ENCODE measurements at places on chromosomes 4 and X.
A peak's percentile ranks its signal among the peaks of the same experiment; 100 is the strongest.

DNA sequence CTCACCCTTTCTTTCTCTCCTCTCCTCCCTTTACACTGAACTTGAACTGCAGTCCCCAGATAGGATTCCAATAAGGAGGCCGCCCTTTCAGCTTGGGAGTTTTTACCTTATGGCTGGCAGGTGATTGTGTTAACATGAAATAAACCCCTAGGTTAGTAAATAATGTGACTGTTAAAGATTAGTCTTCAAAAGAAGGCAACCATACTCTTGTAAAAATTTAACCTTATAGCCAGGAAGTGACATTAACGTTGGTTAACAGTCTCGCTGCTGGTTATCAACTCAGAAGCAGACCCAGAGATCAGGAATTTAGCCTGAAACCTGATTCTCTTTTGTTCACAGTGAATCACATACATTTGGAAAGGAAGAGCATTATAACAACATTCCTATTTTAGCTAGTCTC, 15.2 kb downstream of the FHDC1 start:
- DNase-seq = no peak

- DNase-seq = no peak
Observed at GRCh38 chr4:30341731-30342130, 378.4 kb upstream of the PCDH7 start.

DNA sequence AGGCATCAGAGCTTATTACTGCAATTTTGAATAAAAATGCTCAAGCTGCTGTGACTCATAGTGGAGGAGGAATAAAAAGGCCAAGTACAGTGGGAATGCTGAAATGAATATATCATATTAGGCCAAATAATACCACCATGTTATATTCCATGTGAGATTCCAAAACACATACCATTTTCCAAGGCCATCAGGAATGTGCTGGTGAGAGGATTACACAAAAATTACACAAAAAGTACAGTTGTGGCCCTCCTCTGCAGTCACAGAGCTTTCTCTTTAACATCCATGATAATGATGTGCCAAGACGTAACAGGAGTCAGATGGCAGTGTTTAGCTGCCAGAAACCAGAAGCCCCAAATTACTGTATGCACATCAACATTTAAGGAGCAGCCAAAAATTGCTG, 153.5 kb downstream of the PCDH18 start:
- no peak for DNase-seq

DNA sequence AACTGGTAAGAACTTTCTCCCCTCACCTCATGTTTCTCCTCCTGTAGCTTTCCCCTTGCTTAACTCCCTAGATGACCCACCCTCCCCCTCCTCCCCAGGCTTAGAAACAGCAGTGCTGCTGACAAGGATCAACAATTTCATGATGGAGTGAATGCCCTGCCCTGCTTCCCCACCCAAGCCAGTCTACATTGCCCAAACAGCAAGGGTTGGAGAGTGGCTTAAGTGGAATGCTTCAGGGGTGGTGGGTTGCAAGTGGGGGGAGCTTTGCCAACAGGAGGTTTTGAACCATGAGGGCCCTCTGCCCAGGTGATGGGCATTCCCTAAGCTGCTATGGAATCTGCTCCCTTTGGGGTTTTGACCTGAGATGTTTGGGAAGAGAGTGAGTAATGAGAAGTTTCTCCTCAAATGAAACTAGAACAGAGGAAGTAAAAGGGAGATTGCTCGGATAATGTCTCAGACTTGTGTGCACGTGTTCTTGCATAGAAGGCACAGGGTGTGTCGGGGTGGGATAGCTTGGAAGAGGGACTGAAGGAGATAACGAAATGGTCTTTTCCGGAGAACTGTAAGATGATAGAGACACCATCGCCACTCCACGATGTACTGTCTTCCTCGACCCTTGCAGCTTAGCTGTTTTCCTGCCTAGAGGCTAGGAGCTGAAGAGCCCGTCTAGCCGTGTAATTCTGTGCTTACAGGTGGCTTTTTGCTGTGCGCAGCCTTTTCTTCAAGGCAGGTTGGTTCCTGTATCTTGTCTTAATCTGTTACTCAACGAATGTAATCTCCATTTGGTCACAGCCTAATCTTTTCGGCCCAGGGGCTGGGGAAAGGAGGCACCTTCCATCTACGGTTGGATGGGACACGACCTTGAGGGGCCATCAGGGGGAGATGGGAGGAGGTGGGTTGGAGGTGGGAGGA, 10.1 kb downstream of the GDPD2 start:
- DNase-seq = no peak

DNA sequence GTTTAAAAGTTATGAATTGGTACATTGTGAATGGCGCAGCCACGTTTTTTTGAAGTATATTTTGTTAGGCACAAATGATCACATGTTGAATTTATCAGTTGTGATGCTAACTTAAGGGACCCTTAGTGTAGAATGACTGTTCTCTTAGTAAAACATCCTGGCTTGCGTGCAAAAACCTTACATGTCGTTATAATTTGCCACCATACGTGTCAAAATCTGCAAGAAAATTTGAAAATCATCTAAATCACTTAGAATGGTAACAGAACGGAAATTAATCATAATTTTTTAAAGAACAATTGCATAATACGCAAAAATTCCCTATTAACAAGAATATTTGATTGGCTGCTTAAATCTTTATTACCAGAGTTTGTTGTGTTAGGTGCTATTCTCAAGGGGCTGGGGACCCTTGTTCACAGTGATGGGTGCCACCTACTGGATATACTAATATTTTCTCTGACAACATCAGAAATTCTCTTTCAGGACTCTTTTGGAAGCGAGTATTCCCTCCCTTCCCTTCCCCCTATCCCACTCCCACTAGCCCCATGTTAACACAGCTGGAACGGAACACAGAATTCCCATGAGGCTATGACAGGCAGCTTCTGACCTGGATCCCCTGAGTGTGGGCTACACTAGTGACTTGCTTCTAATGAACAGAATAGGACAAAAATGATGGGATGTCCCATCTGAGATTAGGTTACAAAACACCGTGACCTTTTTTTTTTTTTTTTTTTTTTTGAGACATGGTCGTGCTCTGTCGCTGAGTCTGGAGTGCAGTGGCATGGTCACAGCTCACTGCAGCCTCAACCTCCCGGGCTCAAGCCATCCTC, 71.8 kb downstream of the SUPT20HL2 start:
- no peak for DNase-seq

DNA sequence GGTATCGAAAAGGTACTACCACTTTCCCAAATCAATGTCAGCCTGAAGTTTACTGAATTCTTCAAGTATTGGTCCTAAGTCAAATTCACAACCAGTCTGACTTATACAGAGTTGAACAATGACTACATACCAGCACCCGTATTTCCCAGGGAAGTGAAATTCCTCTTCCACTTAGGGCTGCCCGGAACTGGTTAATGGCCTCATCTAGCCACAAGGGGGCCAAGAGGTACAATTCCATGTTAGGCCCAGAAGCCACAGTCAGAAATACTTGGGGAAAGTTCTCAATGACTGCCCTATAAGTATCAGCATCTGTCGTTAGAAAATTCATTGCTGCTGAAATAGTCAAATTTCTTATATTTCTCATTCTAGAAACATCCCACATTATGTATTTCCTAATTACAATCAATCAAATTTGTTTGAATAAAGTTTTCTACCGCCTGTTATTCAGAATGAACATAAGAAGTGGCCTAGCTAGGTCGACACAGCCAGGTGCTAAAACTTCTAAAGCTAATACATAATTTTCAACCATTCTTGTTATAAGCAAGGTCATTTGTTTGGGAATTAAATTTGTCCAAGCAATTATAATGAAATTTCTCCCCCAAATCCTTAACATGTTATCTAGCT, 5.6 kb upstream of the PCDH7 start:
- no peak for DNase-seq

- DNase-seq = no peak
Observed at GRCh38 chrX:2401590-2402360, 99.0 kb downstream of the DHRSX start.

DNA sequence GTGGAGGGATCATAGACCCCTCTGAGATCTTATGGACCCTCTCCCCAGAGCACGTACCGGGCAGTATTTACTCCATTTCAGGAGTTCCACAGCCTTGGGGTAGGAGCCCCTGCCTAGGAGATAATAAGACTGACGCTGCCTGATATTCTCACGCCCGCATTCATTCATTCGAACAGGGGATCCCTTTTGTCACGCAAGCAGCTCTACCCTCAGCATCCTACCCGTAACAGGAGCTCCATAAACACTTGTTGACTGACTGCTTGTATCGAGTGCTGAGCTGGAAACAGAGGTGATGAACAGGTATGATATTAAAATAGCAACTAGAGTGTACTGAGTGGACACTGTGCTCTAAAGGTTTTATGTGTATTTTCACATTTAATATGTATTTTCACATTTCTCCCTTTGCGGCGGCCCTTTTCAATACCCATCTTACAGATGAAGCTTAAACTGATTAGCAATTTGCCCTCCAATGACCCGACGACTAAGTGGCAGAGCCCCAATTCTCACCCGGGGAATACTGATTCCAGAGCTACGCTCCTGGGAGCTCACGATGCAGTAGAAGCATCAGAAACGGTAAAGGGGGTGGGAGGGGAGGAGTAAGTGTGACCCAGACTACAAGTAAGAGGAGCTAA, 888 bp downstream of the RAB28 start:
- no peak for DNase-seq

GRCh38 chr4:77695774-77696173, 90.2 kb downstream of the CXCL13 start:
- no peak for DNase-seq

- no peak for DNase-seq
Observed at GRCh38 chr4:103842637-103843239, 123.0 kb upstream of the TACR3 start.

GRCh38 chr4:121771869-121772268, 6.9 kb upstream of the SMIM43 start:
- DNase-seq = no peak

- no peak for DNase-seq
Observed at GRCh38 chrX:139483699-139484098, 46.8 kb upstream of the F9 start.

- no peak for DNase-seq
Observed at GRCh38 chr4:182764642-182765041, 152.5 kb downstream of the DCTD start.

DNA sequence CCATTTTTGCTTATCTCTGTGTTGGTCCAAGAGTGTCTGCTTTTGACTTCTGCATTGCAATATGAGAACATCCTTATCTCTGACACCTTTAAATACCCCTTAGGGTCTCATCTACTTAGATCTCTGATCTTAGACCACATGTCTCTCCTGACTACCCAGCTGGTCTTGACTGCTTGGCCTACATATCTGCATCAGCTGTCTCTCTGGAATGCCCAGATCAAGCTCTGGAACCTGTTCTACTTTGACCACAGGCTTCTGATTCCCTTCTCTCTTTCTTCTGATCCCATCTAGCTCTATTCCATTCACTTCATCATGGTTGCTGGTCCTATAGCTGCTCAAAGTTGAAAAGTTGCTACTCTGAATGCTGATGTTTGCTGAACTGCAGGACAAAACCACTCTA, 301.2 kb downstream of the MAPK10 start:
- DNase-seq = peak; percentile 32

- DNase-seq = no peak
Observed at GRCh38 chrX:104329731-104330130, 75.0 kb upstream of the ESX1 start.

- DNase-seq = no peak
Observed at GRCh38 chr4:124275-125081, at the start of gene ZNF718. ZNF718 (plus strand) TSS chr4:124501; CDS start chr4:124671, 170 bp downstream.

DNA sequence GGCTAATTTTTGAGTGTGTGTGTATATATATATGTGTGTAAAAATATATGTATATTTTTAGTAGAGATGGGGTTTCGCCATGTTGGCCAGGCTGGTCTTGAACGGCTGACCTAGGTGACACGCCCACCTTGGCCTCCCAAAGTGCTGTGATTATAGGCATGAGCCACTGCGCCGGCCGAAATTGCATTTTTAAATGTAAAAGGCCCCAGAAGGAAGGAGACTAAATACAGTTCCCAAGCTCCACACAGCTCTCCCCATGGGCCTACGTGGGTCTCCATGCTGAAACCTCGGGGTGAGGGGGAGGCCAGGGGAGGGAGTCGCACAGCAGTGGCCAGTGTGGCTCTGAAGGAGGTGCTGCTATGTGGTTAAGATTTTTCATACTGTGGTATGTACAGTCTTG, 12.8 kb upstream of the CDKN2AIP start:
- no peak for DNase-seq

- DNase-seq = no peak
Observed at GRCh38 chr4:174929346-174929745, 11.2 kb downstream of the ADAM29 start.

GRCh38 chrX:637660-638481, 7.3 kb downstream of the SHOX start:
- no peak for DNase-seq

GRCh38 chr4:19155568-19155967, 1096.1 kb upstream of the SLIT2 start:
- DNase-seq = no peak

DNA sequence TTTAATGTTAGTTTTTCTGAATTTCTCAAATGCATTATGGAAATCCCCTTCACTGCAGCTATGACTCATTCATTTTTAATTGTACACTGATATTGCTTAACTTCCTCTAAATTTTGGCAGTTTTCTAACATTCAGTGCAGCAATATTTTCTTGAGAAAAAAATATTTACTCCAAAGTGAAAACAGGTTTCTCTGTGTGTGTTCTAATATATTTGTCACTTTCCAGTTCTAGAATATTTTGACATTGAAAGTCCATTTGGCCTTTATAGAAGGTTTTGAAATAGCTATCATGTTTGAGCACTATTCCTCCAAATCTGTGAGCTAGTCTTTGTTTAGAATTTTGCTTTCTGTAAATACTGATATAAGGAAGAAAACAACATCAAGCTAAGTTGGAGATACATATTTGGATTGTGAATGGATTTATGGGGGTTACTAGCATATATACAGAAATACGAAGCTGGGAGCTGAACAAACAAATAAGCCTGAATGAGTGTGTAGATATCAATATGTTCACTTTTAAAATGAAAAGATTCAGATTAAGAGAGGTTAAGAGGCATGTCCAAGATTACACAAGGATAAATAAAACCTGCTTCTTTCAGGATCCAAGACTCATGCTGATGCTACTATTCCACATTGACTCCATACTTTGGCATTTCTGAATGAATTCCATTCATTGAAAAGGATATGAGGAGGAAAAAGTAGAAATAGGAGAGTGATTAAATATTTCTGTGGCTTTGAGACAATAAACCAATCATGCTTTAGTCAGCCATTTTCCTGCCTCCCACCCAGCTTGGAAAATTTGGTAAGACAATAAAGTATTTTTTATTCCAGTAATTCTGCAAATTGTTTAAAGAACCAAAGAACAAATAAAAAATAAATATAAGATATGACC, 57.3 kb upstream of the SLIT2 start:
- DNase-seq = no peak

- DNase-seq = no peak
Observed at GRCh38 chrX:133570549-133570948, 155.3 kb upstream of the GPC4 start.

DNA sequence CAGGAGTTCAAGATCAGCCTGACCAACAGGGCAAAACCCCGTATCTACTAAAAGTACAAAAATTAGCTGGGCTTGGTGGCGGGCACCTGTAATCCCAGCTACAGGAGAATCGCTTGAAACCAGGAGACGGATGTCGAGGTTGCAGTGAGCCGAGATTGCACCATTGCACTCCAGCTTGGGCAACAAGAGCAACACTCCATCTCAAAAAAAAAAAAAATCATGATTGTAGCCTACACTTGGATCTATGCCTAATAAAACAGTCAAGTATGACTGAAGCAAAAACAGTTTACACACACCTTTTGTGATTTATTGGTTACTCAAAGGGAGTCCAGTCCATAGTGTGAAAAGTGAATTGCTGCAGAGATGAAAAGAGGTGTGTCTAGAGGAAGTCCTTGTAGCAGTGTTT, 34.7 kb upstream of the TASL start:
- no peak for DNase-seq
